Common myeloid progenitor, CD34-positive (primary cell): ENCODE measurements at places on chromosomes 4 and X.
A peak's percentile ranks its signal among the peaks of the same experiment; 100 is the strongest.

DNA sequence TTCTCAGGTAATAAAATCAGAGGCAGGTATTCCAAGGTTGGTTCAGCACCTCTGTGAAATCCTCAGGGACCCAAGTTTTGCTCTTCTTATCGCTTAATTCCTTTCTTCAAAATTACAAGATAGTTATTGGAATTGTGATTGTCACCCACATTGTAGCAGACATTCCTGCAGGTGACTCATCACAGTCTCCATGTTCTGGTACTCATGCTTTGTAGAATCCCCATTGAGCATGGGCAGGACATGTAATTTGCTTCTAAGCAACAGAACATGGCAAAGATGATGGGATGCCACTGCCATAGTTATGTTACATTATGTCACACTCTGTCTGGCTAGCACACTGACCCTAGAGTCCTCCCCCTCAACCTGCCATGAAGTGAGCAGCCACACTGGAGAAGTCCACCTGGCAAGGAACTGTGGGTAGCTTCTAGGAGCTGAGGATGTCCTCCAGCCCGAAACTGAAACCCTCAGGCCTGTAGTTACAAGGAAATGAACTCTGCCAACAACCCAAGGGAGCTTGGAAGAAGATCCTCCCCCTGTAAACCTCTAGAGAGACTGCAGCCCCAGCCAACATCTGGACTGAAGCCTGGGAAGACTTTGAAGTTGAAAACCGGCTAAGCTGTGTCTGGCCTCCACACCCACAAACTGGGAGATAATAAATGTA is 58.3 kb upstream of the GUCY1A1 start:
- no peak for DNase-seq

GRCh38 chrX:3145716-3146115 is 104.4 kb downstream of the ARSF start:
- DNase-seq = no peak

DNA sequence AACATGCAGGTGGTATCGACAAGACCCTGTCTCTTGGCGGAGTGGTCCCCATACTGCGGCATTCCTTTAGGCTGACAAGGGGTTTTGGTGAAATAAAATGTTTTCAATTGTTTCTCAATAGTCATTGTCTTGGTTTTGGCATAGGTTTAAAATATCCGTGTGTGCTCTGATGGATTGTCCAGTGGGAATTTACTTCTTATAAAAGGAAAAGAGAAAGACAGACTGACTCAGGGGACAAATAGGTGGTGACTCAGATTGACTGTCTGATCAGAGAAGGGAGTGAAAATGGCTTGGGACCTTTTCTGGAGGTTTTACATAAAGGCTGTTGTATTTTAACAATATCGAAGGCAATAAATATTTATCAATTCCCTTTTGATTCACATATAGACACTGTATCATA is 129.8 kb downstream of the SORBS2 start:
- DNase-seq = no peak

- peak; percentile 11 for DNase-seq
Measured at GRCh38 chr4:61771056-61771455, 570.9 kb downstream of the ADGRL3 start.

- no peak for DNase-seq
Measured at GRCh38 chr4:5206016-5206790, 154.9 kb downstream of the STK32B start.

DNA sequence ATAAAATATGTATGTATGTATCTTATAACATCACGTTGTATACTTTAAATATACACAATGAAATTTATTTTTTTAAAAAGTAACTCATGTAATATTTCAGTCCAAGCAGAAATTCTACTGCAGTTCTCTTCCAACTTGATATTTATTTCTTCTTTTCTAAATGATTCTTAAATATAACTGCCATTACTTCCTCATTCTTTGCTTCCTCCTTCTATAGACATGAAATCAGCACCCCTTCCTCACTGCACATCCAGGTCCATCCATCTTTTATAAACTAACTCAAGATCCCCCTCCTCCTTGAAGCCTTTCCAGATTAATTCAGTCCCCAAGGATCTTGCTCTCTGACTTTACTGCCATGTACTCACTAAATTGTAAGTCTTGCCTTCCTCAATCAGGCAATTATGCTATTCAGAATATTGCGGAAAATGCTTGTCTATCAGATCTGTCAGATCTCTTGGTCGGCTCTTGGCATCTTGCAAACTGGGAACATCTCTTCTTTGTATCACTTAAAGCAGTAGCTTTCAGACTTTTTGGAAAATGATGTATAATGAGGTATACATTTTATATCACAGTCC is 3.7 kb downstream of the GPRIN3 start:
- DNase-seq = no peak

DNA sequence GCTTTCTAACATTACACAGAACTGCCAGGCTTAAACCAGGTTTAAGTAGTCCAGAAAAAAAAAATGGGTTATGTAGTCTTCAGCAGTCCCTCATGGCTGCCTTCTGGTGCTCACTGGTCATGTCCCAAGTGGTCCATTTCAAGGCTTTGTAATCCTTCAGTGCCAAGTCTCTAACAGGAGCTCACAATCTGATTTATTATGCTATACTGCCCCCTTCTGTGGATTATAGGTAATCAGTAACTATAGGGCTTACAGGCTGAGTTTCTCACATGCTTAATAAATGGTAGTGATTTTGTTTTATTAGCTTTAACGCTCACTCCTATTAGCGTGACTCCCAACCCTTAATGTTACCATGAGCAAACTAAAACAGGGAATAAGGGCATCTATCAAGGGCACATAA is 92.5 kb upstream of the EDA2R start:
- peak; percentile 71 for DNase-seq

DNA sequence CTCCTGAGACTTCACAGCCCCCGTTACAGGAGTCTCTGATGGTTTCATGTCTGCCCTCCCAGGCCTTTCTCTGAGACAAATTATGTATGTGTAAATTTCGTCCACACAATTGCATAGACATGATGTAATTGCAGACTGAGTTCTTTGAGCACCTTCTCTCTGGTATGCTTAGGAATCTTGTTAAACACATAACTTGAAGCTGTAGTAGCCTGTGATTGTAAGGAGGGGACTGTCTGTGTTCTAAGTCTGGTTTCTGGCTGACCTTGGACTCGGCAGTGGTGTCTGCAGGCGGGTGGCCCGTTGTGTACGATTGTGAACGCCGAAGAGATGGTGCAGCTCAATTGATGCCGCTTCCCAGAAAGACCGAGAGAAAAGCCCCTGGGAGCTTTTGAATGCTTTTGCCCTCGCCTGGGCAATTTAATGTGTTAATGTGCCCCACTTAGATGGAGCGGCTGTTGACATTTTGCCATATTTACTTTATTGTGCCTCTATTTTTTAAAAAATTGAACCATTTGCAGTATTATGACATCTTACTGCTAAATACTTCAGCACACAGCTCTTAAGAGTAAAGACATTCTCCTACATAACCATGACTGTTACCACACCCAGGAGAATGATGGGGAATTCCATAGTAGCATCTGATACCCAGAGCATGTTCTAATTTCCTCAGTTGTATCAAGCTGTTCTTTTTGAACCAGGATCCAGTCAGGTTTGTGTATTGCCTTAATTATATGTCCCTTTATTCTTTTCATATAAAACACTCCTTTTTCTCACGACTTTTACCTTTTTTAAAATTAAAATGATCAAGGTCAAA is 58.4 kb upstream of the TADA2B start:
- no peak for DNase-seq

- DNase-seq = no peak
Measured at GRCh38 chrX:117689956-117690355, 426.7 kb downstream of the KLHL13 start.

DNA sequence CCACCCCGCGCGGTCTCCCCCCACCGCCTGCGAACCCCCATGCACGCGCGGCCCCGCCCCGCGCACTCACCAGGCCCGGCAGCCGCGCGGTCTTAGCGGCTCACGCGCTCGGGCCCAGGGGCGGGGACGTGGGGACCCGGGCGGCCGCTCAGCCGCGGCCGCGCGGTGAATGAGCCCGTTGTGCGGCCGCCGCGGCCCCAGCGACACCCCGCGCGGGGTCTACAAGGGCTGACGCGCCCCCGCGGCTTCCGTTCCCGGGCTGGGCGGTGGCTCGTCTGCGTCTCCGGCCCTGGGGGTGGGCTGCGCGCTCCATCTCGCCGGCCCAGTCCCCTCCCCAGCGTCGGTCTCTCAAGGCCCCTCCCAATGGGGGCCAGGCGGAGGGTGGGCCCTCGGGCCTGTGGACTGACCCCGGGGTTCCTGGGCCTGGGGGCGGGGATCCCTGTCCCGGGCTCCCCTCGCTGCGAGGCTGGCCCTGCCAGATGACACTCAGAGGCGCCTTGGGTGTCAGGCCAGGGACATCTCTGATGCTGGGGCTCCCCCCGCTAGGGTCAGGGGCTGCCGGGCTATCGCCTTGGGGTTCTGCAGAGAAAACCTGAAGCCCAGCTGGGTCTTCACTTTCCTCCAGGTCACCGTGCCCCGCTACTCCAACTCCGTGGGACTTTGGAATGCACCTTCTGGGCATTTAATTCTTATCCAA is 4.3 kb upstream of the SLC26A1 start:
- peak; percentile 61 for DNase-seq

DNA sequence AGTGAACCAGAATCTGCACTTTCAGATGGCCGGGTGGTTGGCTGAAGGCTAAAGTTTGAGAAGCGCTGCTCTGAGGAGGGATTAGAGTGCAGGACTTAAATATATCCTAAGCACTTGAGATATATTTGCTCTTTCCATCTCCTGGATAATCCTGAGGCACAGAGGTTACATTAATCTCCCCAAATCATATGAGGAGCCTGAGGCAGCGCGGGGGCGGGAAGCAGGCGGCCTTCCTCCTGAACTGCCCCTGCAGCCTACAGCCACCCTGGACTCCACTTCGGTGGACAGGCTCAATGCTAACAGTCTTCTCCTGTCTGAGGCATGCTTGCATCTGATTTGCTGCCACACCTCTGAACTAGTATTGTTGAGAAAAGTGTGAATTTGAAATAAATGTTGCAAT is 72.5 kb downstream of the AFAP1 start:
- DNase-seq = no peak

DNA sequence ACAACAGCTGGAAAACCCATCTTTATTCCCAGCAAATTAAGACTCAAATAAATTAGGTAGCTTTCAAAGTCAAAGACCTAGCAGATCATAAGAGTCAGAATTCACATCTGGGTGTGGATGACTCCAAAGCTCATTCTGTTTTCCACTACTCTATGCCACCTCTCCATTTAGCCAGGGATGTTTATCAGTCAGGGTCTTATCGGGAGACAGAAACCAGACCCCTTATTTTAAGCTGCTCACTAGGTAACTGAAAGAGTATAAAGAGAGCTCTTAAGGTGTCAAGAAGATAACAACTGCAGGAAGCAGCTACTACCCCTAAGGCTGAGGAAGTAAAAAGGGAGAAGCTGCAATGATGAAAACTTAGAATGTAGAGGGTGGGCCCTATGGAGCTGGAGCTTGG is 333.7 kb upstream of the KLF3 start:
- DNase-seq = no peak

DNA sequence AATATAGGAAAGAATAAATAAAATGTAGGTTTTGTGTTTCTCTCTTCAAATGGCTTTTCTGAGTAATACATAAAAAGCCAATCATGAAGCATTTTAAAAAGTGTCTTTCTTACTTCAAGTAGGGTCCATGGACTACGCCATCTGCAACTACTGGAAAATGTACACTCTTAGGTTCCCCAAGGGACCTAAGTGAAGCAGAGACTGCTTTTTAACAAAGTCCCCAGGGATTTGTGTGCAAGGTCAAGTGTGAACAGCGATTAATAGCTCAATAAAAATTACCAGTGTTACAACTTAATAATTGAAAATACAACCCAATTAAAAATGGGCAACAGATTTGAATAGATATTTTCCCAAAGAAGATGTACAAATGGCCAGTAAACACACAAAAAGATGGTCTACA is 84.9 kb downstream of the ARHGAP6 start:
- DNase-seq = no peak

DNA sequence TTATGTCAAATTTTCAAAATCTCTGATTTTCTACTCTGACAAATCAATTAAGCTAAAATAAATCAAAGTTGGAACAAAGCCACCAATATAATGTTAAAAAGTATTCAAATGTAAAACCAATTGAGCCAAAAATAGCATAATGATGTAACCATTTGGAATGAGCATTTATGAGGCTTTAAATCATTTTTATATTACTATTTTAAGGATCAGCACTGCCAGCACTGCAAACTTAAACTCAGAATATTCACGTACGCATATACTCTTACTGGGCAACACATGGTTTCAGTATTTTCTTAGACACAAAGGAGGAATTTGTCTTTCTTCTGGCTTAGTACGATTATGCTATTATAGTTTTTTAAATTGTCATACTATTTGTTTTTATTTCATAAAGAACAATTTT is 52.2 kb downstream of the AFAP1 start:
- no peak for DNase-seq

GRCh38 chr4:165011403-165011802 is 20.4 kb upstream of the TRIM60 start:
- DNase-seq = no peak

DNA sequence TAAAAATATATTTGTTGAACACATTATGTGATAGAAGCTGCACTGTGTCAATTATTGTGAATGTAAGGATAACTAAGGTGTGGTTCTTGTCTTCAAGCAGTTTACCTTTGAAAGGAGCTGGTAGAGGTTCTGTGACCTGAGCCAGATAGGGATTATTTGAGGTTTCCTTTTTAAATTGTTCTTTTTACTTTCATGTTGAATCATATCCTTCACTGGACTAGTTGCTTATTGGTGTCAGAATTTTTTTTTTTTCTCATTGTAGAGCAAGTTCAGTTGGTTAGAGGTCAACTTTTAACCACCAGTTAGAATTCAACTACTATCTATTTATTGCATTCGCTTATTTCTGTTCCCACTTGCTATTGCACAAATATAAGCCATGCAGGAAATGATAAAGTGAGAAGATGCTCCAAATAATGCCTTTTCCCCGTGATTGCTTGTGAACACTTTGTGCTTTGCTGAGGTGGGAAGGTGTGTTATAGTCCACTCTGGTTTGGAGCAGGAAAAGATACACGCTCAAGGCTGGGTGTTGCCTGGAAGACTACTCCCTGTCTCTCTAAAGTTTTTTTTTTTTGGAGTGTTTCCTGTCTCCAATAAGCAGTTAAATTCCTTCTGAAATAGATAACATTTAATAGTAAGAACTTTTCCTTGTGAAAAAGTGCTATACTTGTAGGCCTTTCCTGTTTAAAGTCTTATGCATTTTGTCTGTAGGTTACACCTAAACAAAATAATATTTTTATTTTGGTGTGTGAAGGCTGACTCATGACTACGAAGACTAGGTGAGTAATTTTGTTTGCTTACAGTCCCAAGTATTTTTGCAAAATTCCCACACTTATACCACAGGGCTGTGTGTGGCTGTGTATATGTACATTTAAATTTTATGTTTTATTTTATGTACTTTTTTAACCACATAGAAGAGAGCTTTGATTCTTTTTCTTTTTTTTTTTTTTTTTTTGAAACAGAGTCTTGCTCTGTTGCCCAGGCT is 83.8 kb upstream of the LCORL start:
- DNase-seq = no peak

DNA sequence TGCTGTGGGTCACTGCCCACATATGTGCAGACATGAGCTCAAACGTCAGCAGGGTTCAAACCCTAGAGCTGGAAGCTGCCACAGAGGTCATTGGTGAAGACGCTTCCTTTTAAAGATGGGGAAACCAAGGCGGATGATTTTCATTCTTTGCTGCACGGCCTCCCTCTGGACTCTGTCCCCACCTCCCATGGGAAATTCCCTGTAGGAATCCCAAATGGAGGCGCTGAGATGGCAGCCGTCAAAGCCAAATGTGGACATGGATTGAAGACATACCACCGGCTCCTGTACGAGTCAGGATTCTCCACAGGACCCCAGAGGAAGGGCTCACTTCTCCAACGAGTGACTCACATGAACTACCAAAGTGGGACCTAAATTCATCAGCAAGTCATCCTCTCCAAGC is 286.4 kb downstream of the CRLF2 start:
- DNase-seq = no peak

- DNase-seq = no peak
Measured at GRCh38 chr4:27049239-27049829, 188.7 kb downstream of the STIM2 start.
